ENCODE measurements at places on chromosomes 12 and 14. TPM values are rescaled to one million over a fixed set of nuclear protein-coding genes. Genes with fewer than 3 reads are reported as not detected.

DNA sequence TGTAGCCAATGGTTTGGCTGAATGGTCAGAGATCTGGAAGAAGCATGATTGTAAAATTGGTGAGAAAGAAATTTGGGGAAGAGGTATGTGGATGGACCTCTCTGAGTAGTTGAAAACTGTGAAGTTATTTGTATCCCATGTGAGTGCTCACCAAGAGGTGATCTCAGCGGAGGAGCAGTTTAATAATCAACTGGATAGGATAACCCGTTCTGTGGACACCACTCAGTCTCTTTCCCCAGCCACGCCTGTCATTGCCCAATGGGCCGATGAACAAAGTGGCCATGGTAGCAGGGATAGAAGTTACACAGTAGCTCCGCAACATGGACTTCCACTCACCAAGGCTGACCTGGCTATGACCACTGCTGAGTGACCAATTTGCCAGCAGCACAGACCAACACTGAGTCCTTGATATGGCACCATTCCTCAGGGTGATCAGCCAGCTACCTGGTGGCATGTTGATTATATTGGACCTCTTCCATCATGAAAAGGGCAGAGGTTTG, 257.4 kb upstream of the ATXN7L3B start:
- no peak for ATAC-seq

GRCh38 chr14:67510836-67511235, 22.3 kb upstream of the PLEKHH1 start:
- no peak for ATAC-seq

DNA sequence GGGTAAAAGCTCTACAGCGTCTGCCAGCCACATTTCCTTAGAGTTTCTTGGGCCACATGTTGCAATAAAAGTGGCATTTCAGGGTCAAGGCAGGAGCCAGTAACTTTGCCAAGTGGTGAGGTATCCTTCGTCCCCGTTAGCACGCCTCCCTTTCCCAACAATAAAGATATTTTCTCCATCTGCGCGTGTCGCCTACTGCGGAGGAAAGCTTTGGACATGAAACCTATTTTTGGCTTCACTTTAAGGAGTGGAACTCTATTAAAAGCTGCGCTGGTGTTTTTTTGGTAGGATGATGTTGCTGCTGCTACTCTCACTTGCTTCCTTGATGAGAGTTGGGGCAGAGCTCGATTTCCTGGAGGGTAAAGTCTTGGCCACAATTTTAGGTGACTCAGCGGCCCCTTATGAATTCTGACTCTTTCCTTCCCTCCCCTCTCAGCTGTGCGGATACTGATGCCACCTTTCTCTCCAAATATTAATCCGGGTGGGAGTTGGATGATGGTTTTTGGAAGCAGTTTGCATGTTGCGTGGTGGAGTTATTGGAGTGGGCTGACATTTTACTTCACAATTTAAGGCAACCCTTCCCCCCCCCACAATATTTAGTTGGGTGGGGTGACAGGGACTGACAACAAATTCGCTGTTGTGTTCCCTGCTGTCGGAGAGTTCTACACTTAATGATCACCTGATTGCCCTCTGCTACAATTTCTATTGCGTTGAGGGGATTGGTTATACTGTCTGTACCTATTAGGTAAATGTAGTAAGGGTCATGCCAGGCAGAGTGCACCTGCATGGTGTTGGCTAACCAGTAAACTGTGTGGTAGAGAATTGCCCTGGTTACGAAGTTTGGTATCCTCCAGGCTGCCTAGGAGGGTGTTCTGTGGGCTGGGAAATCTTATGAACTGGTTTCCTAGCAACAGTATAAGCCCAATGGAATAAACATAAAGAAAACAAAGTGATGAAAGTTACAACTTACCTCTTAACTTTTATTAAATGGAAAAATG, 1.1 kb downstream of the CCDC91 start:
- peak; percentile 71 for ATAC-seq

DNA sequence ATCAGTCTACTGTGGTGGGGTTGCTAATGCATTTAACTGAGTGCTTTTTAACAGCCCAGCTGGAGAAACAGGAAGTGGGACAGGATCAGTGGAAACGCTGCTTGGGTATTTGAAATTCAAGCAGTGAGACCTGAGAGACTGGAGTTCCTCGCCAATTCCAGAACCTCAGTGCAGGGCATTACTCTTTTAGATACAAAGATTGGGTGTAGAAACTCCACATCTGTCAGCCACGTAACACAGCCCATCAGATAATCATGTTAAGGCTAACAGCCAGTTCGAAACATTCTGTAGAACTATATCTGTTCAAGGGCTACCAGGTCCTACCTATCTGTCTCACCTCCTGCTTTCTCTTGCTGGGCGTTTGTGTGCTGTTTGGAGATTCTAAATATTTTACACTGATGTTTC, 45.5 kb downstream of the RAD52 start:
- ATAC-seq, result no peak

TMEM233 gene
- total RNA-seq, result not detected

DHH gene
- 0.26 TPM for total RNA-seq

GNG2 gene
- total RNA-seq, result 99.1 TPM

MMP14 gene
- total RNA-seq, result 2.1 TPM
